ENCODE measurements at places on chromosomes 3 and 15. TPM values are rescaled to one million over a fixed set of nuclear protein-coding genes. Genes with fewer than 3 reads are reported as not detected.
A peak's percentile ranks its signal among the peaks of the same experiment; 100 is the strongest.

GOLGA8S gene
- total RNA-seq = 0.09 TPM

DNA sequence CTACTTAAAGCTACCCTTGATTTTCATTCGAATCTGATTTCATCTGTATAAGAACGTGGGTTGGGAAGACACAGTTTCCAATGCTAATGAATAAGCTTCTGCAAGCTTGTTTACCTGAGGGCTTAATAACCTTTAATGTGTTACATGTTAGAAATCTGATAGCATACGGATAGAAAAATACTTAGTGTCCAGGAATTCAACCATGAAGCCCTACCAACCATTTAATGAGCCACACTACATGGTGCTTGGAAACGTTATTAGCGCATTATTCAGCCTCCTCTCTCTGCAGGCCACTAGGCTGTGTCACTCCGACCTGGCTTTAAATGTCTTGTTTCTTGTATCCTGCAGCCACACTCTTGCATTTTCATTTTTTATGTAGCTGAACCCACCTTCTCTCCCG is 1.6 kb downstream of the FAM81A start:
- peaks cover 22% of the 10 kb centered on the region for H3K4me1 ChIP-seq
- no peaks in the 10 kb centered on the region for H3K27me3 ChIP-seq
- peaks cover 17% of the 10 kb centered on the region for H3K36me3 ChIP-seq
- DNase-seq = no peak
- H3K4me3 ChIP-seq = no peak overlapping the region

DNA sequence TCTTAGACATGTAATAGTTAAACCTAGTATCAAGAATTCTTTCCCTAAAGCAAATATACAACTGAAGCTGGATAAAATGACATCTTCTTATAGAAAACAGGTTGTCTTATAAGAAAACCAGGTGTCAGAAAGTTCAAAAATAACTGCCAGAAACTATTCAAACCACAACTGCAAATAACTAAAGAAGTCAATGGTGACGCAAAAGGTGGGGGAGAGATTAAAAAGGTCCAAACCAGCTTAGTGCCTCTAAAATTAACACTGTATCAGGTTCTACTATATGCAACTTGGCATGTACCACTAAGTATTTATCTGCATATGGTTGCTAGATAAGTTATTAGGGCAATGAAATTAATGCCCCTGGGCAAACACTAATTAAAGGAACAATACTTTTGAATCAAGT is 136.8 kb downstream of the TBL1XR1 start:
- H3K27me3 ChIP-seq = no peaks in the 10 kb centered on the region
- H3K4me1 ChIP-seq = no peaks in the 10 kb centered on the region
- H3K27ac ChIP-seq = no peak overlapping the region
- DNase-seq = no peak
- H3K36me3 ChIP-seq = peaks cover 6% of the 10 kb centered on the region
- H3K4me3 ChIP-seq = no peak overlapping the region

CRYBG3 gene
- total RNA-seq = 10.6 TPM

- H3K4me3 ChIP-seq = no peak overlapping the region
- no peak for DNase-seq
- no peaks in the 10 kb centered on the region for H3K4me1 ChIP-seq
- peaks cover 5% of the 10 kb centered on the region for H3K36me3 ChIP-seq
- no peaks in the 10 kb centered on the region for H3K27me3 ChIP-seq
- no peak overlapping the region for H3K27ac ChIP-seq
Measured at GRCh38 chr3:50651445-50651844, 23.3 kb upstream of the DOCK3 start.

- H3K27ac ChIP-seq = peak overlapping the region; percentile 93
- DNase-seq = peak; percentile 68
- no peaks in the 10 kb centered on the region for H3K27me3 ChIP-seq
- peaks cover 32% of the 10 kb centered on the region for H3K4me1 ChIP-seq
- H3K4me3 ChIP-seq = no peak overlapping the region
- peaks cover 18% of the 10 kb centered on the region for H3K36me3 ChIP-seq
Measured at GRCh38 chr15:100602823-100603393, 519 bp downstream of the ASB7 start.

GNAT1 gene
- not detected for total RNA-seq

DNA sequence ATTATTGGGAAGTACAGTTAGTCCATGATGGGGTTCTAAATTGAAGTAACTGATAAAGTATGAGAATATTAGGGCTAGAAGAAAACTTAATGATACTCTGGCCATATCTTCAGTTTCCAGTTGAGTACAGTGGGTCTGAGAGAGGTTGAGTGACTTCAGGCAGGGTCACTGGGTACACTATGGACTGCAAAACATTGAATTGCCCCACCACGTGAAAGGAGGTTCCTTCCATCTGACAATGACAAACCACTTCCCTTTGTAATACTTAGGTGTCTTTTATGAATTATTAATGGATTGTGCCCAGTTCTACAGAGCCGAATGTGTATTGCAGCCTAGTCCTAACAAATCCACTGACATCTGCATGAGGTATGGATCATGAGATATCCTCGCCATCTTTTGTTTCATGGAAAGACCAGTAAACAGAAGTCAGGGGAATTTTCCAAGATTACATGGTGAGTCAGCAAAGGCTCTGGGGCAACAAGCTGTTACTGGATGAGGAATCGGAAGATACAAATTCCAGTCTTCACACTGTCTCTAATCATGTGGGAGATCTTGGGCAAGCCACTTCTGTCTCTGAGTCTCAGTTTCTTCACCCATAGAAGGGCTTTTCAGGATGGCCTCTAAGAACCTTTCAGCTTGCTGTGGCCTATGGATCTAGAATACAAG is 66.5 kb upstream of the BCL6 start:
- H3K36me3 ChIP-seq = no peaks in the 10 kb centered on the region
- peaks cover 9% of the 10 kb centered on the region for H3K4me1 ChIP-seq
- DNase-seq = no peak
- no peak overlapping the region for H3K4me3 ChIP-seq
- no peak overlapping the region for H3K27ac ChIP-seq

DNA sequence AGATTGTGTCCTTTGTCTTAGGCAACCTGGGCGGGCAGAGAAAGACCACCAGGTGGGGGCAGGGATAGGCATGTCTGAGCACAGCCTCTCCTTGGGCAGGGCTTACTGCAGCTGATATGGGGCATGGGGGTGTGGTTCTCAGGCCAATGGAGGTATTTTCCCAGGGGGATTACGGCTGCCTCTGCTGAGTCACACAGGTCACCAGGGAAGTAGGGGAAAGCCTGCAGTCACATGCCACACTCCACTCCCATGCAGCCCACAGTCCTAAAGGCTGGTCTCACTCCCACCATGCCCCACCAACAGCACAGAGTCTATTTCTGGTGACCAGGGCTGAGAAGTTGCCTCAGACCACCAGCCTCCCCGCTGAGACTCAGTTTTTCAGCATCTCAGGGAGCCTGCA is 466.4 kb downstream of the DIPK2A start:
- H3K27me3 ChIP-seq = no peaks in the 10 kb centered on the region
- DNase-seq = no peak
- peaks cover 4% of the 10 kb centered on the region for H3K4me1 ChIP-seq
- no peaks in the 10 kb centered on the region for H3K36me3 ChIP-seq
